Activated CD4-positive, alpha-beta T cell treated with anti-CD3 and anti-CD28 coated beads for 1 hour (primary cell): ENCODE measurements at places on chromosomes 4 and X.

DNA sequence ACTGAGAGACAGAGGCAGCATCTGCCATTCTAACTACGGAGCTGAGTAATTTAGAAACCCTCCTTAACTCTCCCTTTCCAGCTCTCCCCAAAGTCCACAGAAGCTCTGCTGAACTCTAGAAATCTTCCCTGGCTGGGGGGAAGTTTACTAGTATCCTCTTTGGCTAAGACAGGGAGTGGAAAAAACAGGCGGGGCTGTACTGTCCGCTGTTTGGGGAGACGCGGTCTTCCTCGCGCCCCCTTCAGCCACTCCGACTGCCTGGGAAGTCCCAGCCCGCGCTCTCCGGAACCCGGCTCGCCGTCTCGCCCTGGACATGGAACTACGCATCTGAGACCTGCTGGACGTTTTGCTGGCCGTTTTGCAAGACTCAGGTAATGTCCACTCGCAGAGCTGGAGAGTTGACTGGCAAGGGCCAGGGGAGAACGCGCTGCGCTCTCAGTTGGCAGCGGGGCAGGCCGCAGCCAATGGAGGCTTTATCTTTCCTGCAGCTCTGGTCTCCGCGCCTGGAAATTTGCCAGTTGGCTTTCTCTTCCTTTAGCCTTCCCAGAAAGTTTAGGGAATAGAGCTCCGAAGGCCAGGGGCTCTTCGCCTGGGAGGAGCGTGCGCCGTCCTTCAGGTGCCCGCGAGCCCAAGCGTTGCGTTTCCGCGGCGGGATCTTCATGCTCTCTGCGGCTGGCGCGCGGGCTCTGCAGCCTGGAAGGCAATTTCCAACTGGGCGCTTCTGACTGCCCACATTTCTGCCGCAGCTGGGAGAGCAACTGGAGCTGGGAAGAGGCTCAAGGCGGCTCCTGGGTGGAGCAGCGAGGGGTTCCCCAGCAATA, 892 bp downstream of the IL1RAPL2 start:
- no peak for DNase-seq

DNA sequence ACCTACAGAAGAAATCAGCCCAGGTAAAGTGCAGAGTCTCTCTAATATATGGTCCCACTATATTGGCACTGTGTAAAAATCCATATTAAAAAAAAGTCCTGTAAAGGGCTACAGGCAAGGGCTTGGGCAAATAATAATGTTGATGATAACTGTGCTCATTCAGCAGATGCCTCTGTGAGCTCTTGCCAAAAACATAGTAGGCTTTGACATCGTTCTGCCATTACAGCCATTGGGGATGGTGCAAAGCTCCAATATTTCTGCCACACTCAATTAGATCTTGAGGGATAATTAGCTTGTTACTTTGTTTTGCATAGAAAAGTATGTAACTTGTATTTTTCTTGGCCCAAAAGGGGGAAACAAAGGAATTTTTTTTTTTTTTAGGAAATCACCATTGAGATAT, 645.5 kb upstream of the FAM241A start:
- no peak for DNase-seq

DNA sequence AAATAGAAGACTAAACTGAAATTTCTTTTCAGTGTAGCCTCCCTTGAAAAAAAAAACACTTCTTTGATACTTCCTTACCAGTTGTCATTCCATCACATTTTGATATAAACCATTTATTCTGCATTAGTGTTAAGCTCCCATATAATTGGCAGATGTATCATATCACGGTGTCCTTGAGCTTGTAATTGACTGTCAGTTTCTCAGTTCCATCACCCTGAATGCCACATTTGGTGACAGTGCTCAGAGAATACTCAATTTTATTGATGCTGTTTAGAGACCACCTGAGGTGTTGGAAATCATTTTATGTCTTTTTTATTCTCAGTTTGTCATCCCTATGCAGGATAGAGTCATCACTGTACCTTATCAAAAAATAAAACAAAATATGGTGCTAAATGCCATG, 1528.2 kb downstream of the RAPGEF2 start:
- DNase-seq: no peak

DNA sequence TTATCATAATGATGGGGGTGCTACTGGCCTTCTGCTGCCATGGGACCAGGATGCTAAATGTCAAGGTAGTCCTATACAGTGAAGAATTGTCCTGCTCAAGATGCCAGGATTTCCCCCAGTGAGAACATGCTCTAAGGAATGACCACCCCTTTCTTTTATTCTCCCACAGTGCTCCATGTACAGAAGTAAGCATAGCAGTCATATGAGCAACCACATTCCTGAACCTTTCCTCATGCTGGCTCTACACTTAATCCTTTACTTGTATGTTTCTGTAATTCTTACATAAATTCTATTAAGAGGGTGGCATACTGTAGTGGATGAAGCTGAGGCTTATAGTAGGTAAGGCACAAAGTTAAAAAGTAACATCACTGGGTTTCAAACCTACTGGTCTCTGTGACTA, 20.2 kb downstream of the CYP2U1 start:
- no peak for DNase-seq

DNA sequence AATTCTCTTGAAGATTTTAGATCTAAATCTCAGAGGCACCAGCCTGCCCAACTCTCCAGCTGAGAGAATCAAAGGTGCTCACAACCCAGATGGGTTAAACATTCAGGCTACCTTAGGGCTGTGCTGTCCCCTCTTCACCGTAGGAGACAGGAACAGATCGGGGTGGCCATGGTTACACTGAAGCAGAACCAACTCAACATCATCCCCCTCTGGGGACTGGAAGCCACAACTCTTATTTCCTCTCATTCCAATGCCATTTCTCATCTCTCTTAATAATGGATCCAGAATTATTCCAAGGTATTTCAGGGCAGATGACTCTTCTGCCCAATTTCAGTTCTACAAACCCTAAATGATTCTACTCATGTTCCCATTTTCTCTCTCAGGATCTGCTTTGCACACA, 109.7 kb downstream of the NKX6-1 start:
- DNase-seq: no peak

- no peak for DNase-seq
These were observed 402.8 kb upstream of the CXorf51A start for GRCh38 chrX:147217334-147217733.

DNA sequence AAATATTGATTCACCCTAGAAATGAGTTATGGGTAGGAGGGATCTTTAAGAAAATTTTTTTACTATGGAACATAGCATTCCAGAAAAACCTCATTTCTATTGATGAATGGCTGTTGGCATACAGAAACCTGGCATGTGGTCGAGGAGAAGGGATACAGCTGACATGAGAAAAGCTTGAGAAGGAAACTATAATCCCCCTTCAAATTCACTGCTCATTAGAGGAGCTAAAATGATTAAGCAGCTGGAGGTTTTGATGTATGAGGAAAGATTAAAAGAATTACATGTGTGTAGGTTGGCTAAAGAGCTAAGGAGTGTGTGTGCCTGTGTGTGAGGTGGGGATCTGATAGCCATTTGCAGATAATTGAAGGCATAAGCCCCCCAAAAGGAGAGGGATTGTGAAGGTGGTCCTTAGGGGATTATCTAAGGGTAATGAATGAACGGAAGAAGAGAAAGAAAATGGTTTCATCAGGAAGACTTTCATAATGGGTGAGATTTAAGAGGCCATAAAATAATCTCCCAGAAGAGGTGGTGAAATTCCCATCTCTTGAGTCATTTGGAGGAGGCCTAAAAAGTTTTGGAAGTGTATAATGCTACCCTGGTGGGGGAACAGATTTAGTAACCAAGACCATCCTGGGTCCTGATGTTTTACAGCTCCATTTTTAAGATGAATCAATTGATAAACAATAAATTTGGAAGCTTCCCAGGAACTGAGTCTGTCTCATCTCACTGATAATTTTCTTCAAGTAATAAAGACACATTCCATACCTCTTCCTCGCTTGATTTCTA, 272.0 kb upstream of the HAND2 start:
- DNase-seq: no peak

DNA sequence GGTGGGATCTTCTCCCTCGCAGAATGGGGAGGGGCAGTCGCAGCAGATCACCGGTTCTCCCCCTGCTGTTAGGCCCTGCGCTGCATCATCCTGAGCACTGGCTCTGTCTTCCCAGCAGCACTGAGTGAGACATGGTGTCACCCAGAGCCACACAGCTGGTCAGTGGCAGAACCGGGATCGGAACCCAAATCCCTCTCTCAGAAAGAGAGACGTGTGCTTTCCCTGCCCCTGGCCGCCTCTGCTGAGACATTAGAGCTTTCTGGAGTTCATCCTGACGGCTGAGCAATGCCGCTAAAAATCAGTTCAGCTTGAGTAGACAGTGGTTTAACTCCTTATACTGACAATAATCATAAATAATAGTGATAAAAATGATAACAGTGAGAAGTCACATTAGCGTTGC, 87.9 kb downstream of the EVC start:
- no peak for DNase-seq

DNA sequence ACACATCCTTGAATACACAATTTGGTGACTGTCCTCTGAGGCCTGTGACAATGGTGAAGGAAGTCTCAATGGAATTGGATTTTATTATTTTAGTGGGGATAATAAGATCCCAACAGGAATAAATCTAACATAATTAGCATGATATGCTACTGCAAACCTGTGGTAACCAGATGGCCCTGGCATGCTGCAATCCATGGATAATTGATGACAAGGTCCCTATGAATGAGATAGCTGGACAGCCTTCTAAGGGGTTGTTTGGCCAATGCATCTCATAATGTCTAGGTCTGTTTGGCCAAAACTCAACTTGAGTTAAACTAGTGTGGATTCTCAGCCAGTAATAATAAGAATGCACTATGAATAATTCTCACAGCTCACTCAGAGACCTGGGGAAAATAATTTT, 145.3 kb upstream of the GALNTL6 start:
- DNase-seq: no peak

DNA sequence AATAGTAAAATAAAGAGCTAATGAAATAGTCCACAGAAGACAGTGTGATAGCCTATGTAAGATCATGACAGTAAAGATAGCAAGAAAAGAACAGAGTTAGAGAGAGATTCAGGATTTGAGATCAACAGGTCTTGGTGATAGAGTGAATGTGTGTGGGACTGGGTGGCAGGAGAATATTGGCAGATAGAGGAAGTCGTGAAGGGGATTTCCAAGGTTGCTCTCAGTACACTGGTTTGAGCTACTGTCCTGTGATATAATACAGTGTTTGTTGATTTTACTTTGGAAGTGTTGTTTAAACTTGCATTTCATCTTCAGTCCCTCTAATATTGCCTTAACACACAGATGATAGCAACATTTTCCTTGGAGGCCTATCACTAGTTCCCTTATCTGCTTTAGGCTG, 44.1 kb downstream of the DTHD1 start:
- DNase-seq: no peak

DNA sequence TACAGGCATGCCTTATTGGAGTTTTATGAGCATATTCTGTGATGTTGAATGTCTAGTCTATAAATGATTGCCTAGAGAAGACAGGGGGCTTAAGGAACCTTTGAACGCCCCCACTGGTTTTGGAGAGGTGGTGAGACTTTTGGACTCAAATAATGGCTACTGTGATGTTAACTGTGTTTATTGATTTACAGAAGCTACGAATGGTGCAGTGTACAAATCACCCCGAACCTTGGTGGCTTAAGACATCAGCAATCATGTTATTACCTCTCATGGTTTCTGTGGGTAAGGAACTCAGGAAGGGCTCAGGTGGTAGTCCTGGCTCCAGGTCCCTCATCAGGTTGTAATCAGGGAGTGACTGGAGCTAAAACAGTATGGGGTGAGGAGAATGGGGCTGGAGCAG, 33.3 kb upstream of the APLN start:
- no peak for DNase-seq

- DNase-seq: no peak
These were observed 26.4 kb downstream of the MOSPD2 start for GRCh38 chrX:14899607-14900006.

DNA sequence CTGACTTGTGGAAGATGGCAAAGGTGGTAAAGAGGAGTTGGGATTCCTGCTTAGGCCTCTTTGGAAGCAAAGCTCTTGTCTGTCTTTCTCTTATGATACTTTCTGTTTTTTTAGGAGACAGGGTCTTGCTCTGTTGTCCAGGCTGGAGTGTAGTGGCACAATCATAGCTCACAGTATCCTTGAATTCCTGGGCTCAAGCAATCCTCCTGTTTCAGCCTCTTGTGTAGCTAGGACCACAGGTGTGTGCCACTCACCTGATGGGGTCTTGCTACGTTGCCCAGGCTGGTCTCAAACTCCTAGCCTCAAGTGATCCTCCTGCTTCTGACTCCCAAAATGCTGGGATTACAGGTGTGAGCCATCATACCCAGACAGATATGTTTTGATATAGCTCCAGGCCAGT, 19.3 kb upstream of the IGFBP7 start:
- DNase-seq: no peak

GRCh38 chr4:103499094-103499493, 220.7 kb downstream of the TACR3 start:
- DNase-seq: no peak

DNA sequence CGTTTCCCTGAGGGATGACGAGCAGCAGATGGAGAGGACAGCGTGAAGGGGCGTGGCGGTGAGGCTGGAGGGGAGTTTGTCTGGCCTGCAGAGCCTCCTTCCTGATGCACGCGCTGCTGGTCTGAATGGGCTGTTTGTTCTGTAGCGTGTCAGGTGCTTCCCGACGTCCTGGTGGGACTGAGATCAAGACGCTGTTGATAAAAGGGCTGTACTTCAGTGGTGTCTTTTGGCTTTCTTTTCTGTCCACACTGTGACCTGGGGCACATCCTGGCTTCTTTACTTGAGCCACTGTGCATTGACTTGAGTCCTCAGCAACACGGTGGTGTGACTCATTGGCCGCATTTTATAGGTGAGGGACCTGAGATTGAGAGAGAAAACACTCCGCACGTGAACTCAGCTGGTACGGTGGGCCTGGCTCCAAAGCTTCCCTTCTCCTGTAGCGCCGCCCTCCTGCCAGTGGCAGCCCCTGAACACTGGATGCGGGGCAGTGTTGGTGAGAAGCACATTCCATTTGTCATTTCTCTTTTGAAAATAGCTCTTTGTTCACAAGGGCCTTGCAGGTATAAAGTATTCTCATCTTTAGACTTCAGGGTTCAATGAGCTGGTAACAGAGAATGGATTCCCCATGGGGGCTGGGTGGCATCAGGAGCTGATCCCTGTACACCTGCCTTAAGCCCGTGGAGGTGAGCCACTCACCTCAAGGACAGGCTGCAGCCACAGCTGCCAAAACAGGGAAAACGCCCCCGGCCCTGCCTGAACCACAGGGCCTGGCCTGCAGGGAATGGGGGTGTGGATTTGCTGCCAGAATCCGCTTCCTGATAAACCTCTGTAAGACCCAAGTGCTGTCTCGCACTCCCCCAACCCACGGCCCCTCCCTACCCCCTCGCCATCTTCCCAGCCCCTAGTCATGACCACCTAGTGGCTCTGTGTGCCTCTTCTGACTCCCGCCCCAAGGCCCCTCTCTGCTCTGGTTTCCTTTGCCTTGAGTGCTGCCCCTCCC, 29.2 kb downstream of the NSG1 start:
- DNase-seq: no peak

GRCh38 chrX:154485150-154486051, 1.0 kb downstream of the UBL4A start:
- DNase-seq: no peak

DNA sequence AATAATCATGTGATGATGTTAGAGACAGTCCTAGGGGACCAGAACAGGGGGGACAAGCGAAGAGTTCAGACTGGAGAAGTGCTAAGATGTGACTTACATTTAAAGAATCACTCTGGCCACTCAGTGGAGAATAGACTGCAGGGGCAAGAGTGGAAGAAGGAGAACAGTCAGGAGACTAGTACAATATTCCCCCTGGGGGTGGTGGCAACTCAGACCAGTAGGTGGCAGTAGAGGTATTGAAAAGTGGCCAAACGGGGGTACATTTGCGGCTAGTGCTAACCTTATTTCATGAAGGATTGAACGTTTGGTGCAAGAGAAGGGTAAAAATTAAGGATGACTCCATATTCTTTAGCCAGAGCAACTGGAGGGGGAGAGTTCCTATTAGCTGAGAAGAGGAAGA, 2.7 kb upstream of the BMX start:
- peak; percentile 10 for DNase-seq
